Spinal cord (tissue), 10 donors: ENCODE measurements at places on chromosomes 5 and 9. TPM values are rescaled to one million over a fixed set of nuclear protein-coding genes. Genes with fewer than 3 reads are reported as not detected.

GRCh38 chr5:6705088-6705487 lies 8.1 kb upstream of the TENT4A start:
- H3K27me3 ChIP-seq: no peaks in the 10 kb centered on the region
- H3K36me3 ChIP-seq: no peaks in the 10 kb centered on the region
- no peaks in the 10 kb centered on the region for H3K4me1 ChIP-seq
- no peak overlapping the region for H3K4me3 ChIP-seq
- H3K27ac ChIP-seq: no peak overlapping the region

DNA sequence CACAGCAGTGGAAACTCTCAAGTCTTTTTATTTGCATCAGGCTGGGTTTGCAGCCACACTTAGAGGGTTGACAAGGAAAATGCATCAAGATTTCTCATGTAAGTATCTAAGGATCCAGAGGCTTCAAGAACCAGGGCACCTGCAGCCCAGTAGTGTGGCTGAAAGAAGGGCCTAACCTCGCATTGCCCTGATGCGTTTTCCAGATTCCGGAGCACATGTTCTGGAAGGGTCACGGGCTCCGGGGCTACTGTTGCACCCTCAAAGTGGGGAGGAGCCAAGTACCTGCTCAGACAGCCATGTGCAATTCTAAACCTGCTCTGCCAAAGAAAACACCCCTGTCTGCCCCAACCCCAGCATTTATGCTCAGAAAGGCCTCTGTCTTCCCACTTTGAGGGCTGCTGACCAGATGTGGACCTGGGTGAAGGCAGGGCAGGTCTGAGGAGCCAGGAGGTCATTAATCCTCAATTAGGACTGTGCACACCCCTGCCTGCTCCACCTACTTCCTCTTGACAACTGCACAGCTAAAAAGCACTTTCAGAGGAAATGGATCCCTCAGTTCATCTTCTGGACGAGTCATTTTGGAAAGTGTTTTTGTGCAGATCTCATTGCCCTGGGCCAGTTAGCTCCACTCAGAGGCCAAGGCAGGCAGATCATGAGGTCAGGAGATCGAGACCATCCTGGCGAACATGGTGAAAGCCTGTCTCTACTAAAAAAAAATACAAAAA lies 110.7 kb downstream of the SAXO1 start:
- peaks cover 3% of the 10 kb centered on the region for H3K4me1 ChIP-seq
- H3K27ac ChIP-seq: no peak overlapping the region
- DNase-seq: no peak
- no peaks in the 10 kb centered on the region for H3K36me3 ChIP-seq

- H3K36me3 ChIP-seq: no peaks in the 10 kb centered on the region
- H3K4me3 ChIP-seq: no peak overlapping the region
- no peak overlapping the region for H3K27ac ChIP-seq
- DNase-seq: no peak
Observed at GRCh38 chr9:5442400-5443011, 4.8 kb upstream of the PLGRKT start.

- no peak for DNase-seq
- H3K4me1 ChIP-seq: no peaks in the 10 kb centered on the region
- no peak overlapping the region for H3K27ac ChIP-seq
- no peaks in the 10 kb centered on the region for H3K36me3 ChIP-seq
Observed at GRCh38 chr9:91382298-91382697, 20.6 kb upstream of the AUH start.

- H3K36me3 ChIP-seq: no peaks in the 10 kb centered on the region
- DNase-seq: no peak
- H3K4me1 ChIP-seq: peaks cover 48% of the 10 kb centered on the region
- H3K27me3 ChIP-seq: no peaks in the 10 kb centered on the region
Observed at GRCh38 chr9:34510497-34511468, 12.0 kb downstream of the ENHO start.

DNA sequence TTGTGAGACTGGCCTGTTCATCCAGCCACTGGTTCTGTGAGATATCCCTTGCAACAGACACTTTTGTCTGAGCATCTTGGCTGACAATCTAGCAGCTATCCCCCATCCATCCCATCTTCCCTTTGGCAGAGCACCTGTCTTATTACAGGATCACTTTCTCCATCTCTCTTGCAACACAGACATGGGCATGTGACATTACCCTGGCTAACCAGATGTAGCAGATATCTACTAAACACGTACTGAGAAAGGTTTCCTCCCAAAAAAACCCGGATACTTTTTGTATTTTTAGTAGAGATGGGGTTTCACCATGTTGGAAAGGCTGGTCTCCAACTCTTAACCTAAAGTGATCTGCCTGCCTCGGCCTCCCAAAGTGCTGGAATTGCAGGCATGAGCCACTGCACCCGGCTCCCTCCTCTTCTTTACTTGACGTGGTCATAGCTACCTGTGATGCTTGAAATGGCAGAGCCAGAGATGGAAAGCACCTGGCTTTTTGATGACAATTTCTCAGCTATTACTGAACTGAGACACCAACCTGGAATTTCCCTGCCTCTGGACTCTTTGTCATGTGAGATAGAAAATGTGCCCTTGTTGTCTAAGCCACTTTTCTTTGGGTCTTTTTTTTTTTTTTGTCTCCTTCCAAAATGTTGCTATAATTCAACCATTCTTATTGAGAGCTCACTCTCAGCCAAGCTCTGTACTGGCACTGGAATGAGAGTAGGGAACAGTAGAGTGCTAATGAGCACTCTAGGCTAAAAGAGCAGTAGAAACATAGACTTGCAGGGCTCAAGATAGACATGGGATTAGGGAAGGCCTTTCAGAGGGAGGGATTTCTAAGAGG lies 32.6 kb downstream of the FNBP1 start:
- H3K4me1 ChIP-seq: no peaks in the 10 kb centered on the region
- H3K36me3 ChIP-seq: no peaks in the 10 kb centered on the region
- no peak for DNase-seq
- H3K27me3 ChIP-seq: no peaks in the 10 kb centered on the region

DNA sequence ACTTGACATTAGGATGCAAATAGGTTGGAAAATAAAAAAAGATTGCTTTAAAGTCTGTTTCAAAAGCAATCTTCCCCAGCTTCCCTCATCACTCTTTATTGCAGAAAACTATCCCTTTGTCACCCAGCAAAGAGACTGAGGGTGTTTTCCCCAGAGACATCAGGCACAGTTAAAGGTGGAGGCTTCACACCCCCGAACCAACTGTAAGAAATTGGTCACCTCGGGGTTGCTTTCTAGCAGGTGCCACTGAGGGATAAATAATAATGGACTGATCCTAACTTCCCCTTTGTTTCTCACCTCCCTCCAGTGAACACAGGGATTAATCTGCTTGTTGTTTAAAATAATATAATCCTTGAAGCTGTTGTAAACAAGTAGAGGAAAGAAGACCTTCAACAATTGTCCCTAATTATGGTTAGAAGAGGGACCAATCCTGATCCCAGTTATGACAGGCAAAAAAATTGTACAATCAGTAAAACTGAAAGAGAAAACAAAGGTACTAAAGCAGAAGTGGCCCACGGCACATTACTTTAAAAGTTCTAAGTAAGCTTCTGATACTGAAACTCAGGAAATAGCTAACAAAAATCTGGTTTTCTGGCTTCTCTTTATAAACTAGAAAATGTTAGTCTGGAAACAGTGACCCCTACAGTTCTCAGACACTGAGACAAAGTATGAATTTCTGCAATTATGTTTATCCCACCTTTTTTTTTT lies 6.6 kb upstream of the PCSK1 start:
- no peaks in the 10 kb centered on the region for H3K36me3 ChIP-seq
- H3K4me3 ChIP-seq: no peak overlapping the region
- no peak for DNase-seq
- no peaks in the 10 kb centered on the region for H3K4me1 ChIP-seq

DNA sequence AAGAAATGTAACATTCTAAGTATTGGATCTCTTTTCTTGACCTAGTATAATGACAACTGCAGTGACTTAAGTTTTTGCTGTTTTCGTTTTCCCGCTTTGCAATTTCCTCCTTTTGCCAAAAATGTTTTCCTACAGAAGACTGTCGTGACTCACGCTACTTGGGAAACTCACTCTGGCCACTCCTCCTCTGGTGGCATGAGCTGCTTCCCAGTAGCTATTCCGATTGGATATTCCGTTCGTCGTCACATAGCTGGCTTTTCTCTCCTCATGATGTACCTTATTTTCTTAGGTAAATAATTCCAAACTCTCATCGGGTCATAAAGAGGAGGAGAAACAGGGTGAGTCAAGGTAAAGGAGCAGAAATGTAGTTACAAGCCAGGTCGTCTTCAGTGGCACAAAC lies 64.9 kb downstream of the GOLPH3 start:
- H3K27me3 ChIP-seq: no peaks in the 10 kb centered on the region
- H3K36me3 ChIP-seq: peaks cover 10% of the 10 kb centered on the region
- no peak overlapping the region for H3K27ac ChIP-seq

DNA sequence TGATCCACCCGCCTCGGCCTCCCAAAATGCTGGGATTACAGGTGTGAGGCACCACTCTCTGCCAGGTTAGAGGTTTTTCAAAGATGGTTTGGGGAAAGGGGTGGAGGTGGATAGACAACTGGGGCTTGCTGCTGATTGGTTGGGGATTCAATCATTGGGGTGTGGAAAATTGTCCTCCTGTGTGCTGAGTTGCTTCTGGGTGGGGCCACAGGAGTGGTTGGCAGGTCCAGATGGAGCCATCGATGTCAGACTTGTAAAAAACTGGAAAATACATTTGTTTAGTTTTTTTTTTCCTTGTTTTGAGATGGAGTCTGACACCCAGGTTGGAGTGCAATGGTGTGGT lies 61.9 kb upstream of the CLINT1 start:
- no peak overlapping the region for H3K27ac ChIP-seq
- DNase-seq: no peak
- no peak overlapping the region for H3K4me3 ChIP-seq
- no peaks in the 10 kb centered on the region for H3K27me3 ChIP-seq

DNA sequence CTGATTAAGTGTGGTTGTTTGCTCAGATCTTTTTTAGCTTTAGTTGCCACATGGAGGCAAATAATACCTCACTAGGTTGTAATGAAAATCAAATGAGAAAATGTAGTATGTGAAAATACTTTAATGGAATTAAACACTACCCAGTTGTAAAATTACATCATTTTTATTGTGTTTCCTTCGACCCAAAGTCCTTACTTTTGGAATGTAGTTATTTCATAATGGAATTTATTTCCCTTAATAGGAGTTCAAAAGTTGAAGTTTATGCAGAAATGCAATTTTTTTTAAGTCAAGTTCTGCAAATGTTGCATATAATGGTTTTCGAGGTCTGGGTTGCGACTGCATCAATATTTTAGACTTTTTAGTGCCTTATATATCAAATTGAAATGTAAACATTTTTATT lies 31.0 kb downstream of the TNPO1 start:
- no peak for DNase-seq
- peak overlapping the region; percentile 6 for H3K27ac ChIP-seq
- H3K27me3 ChIP-seq: no peaks in the 10 kb centered on the region
- H3K4me3 ChIP-seq: peak overlapping the region; percentile 96
- H3K36me3 ChIP-seq: peaks cover 4% of the 10 kb centered on the region

- H3K4me3 ChIP-seq: no peak overlapping the region
- no peak for DNase-seq
- H3K27me3 ChIP-seq: no peaks in the 10 kb centered on the region
- no peak overlapping the region for H3K27ac ChIP-seq
- H3K36me3 ChIP-seq: no peaks in the 10 kb centered on the region
- H3K4me1 ChIP-seq: peaks cover 16% of the 10 kb centered on the region
Observed at GRCh38 chr5:142849880-142850279, 79.7 kb downstream of the ARHGAP26 start.

DNA sequence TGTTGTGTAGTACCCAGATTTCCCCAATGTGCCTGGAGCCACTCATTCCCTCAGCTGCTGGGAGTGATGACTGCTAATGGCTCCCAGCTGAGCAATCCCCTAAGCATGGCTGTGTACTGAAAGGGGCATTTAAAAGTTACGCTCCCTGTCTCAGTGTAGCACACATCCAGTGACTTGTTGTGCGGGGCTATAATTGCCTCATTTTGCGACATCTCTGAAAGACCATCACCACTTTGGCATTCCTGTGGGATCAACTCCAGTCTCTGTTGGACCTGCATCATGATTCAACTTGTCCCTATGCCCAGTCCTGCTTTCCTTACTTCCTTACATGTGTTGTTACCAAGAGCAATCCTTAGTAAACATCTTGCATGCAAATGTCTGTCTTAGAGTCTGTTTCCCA lies 201.2 kb upstream of the MPDZ start:
- DNase-seq: peak; percentile 29
- no peaks in the 10 kb centered on the region for H3K36me3 ChIP-seq
- H3K4me1 ChIP-seq: no peaks in the 10 kb centered on the region
- no peak overlapping the region for H3K4me3 ChIP-seq

GRCh38 chr5:15683332-15683731 lies 183.4 kb downstream of the FBXL7 start:
- H3K4me3 ChIP-seq: no peak overlapping the region
- no peaks in the 10 kb centered on the region for H3K4me1 ChIP-seq
- no peak for DNase-seq
- H3K36me3 ChIP-seq: no peaks in the 10 kb centered on the region

- no peak for DNase-seq
- no peak overlapping the region for H3K27ac ChIP-seq
- no peak overlapping the region for H3K4me3 ChIP-seq
Observed at GRCh38 chr5:38641003-38641402, 84.6 kb upstream of the LIFR start.

GRCh38 chr9:14349447-14350348 lies 35.8 kb upstream of the NFIB start:
- peaks cover 64% of the 10 kb centered on the region for H3K27me3 ChIP-seq
- peak overlapping the region; percentile 94 for H3K27ac ChIP-seq
- DNase-seq: no peak
- no peaks in the 10 kb centered on the region for H3K36me3 ChIP-seq

GRCh38 chr9:110753731-110754231 lies 85.2 kb downstream of the MUSK start:
- H3K27ac ChIP-seq: no peak overlapping the region
- no peak for DNase-seq
- no peak overlapping the region for H3K4me3 ChIP-seq
- no peaks in the 10 kb centered on the region for H3K27me3 ChIP-seq
- H3K4me1 ChIP-seq: no peaks in the 10 kb centered on the region
- no peaks in the 10 kb centered on the region for H3K36me3 ChIP-seq

GRCh38 chr5:54659700-54660131 lies 142.2 kb downstream of the SNX18 start:
- H3K36me3 ChIP-seq: no peaks in the 10 kb centered on the region
- peak; percentile 77 for DNase-seq

DNA sequence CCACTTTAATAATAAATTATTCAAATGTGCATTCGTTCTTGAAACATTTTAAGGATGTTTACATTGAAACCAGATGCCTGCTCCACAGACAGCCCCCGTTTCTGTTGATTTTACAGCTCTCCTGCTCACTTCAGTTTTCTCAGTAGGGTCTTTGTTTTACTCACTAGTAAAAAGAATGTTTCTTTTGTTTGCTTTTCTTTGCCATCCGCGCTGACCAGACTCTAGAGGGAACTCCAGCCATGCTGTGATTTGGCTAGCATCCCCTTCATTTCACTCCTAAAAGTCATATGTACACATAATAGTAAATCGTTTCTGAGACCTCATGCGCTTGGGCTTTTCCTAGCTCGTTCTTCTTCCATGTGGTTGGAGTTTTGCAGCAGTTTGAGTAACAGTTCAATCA lies 28.7 kb upstream of the PALM2AKAP2 start:
- peak; percentile 15 for DNase-seq
- no peaks in the 10 kb centered on the region for H3K36me3 ChIP-seq
- H3K27me3 ChIP-seq: peaks cover 18% of the 10 kb centered on the region

Gene SLC34A3
- 0.06 TPM for total RNA-seq

Gene MPDZ
- 86.0 TPM for total RNA-seq

Gene KLF4
- 39.1 TPM for total RNA-seq

Gene ATG12
- 69.4 TPM for total RNA-seq

Gene SCGB3A1
- total RNA-seq: 1.7 TPM

Gene PCDHB11
- total RNA-seq: 9.7 TPM

Gene NOL8
- total RNA-seq: 20.3 TPM

Gene SLC9A3
- 3.1 TPM for total RNA-seq

Gene IFNA2
- not detected for total RNA-seq

Gene HK3
- total RNA-seq: 4.9 TPM

Gene TTC16
- total RNA-seq: 0.61 TPM

Gene LCN6
- not detected for total RNA-seq
